IPS-NIHi11 (cell line): ENCODE measurements at places on chromosomes 5 and 9.

DNA sequence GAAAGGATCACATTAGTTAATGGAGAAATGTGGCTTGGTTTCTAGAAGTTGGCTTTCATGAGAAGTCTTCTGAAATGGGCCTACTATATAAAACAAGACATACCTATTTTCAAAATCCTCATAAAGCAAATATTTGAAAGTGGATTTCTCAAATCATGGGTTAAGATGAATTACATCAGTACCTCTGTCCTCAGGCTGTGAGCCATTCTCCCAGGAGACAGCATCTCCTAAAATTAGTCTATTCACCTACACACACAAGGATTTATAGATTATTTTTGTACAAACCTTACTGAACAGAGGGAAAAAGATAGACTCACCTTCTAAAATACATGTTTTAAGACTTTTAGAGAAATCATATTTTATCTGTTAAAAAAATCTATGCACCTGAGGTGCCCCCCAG, 32.1 kb upstream of the SPOCK1 start:
- DNase-seq: no peak

DNA sequence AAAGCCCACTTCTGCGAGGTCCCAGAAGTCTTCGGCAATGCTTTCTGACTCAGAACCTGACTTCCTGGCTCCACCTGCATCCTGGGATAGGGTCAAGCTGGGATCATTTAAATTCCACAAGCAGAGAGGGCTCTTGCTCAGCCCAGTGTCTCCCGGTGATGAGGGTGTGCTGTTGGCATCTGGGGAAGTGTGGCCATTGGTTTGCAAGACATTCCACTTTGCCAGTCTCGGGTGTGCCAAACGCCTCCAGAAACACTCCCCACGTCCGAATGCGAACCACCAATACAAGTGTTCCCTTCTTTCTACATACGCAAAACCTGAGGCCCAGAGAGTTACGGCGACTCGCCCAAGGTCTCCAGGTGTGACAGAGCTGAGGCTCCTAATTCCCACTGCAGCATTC, 43.1 kb upstream of the FCN2 start:
- DNase-seq: no peak

DNA sequence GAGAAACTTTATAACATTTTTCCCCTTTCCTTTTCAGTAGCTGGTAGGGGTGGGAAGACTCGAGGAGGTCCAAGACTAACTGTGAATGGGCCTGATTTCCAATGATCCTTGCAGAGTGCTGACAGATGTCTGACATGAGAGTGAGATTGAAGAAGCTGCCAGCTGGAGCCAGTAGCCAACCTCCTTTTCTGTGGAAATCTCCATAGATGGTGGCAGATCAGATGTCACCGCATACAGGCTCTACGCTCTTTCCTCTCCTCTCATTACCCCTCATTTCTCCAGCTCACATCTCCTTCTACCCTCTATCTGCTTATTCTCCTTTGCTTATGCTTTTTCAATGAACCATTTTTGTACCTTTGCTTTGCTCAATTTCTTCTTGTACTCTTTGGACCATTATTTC, 395.2 kb upstream of the TNC start:
- no peak for DNase-seq

DNA sequence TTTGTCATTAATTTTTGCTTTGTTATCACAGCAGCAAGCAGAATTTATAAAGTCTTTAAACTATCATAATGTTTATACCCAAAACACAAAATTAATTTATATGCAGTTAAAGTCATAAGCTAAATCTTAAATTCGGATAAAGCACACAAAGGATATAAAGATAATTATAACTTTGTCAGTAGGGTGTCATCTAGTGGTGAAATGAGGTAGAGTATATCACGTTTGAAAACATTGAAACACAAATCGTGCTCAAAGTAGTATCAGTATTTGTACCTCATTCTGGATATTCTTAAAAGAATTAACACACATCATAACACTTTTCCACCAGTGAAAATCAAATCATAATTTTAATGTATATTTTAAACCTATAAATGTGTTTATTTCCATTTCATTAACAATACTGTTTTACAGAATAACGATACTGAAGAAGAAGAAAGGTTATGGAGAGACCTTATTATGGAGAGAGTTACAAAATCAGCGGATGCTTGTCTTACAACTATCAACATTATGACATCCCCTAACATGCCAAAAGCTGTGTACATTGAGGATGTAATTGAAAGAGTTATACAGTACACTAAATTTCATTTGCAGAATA, 129.5 kb downstream of the NIPBL start:
- peak; percentile 11 for DNase-seq

GRCh38 chr5:134427540-134428041, 15.9 kb upstream of the CDKN2AIPNL start:
- peak; percentile 68 for DNase-seq

DNA sequence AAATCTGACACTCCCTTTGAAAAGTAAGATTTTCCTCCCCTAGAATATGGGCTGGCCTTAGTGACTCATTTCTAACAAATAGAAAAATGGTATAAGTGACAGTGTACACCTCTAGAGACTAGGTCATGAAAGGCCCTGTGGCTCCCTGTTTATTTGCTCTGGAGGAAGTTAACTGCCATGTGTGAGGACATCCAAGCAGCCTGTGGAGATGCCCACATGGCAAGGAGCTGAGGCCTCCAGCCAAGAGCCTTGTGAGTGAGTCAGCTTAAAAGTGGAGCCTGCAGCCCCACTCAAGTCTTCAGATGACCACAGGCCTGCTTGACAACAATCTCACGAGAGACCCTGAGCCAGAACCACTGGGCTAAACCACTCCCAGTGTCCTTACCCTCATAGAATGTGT, 128.1 kb upstream of the LHFPL2 start:
- no peak for DNase-seq

- no peak for DNase-seq
Observed at GRCh38 chr9:112905084-112905483, 14.4 kb upstream of the SLC46A2 start.

DNA sequence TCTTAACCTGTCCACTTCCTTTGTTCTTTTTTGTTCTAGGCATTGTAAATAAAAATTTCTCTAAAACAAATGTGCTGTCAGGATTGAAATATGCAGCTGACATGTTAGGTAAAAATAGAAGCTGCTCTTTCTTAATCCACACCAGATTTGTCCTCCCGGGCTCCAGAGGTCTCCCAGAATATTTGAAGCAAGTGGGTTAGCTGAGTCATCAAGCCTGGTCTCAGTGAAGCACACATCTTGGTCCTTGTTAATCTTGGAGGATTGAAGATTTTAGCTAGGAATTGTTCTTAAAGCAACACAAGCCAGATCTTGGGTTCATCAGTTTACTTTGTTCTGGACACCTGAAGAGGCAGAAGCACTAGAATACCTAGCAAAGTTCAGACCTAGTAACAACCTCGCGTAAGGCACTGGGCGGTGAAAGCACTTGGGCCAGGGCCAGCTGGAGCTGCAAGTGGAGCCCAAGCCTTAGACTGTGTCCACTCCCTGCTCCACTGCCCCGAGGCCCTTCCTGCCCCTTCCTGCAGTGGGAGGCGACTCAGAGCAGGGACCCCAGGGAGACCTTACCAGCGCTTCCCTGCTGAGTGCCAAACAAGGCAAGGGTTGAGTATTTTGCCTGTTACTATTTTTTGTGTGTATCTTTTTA, 36.5 kb downstream of the HABP4 start:
- DNase-seq: no peak

GRCh38 chr9:9881692-9882091, 731.1 kb downstream of the PTPRD start:
- no peak for DNase-seq

DNA sequence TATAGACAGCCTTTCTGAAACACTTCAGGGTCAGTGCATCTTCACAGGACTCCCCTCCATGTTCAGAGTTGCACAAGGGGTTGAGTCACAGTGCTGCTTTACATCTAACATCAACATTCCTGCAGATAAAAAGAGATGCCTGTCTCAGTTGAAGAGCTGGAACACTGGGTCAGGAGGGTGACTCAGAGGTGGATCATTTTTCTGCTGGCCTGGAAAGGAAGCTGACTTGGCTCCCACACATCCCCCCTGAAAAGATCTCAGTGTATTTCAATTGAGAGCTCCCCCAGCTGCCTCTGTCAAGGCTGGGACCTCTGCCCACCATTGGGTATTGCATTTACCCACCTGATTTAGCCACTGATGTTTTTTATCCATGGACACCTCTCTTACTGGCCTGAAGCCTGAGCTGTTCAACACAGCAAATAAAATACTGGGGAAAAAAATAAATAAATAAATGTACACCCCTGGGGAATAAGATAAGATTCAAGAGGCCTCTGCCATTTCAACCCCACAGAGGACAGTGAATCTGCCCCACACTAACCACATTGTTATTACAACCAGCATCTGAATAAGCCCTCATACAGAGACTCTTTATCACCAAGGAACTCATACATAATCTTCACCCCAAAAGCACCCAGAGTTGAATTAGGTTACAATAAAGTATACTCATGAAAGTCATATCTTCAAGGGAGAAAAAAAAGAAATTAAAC, 716.4 kb downstream of the SEMA5A start:
- DNase-seq: no peak

- no peak for DNase-seq
Observed at GRCh38 chr9:124780060-124780756, 3.3 kb downstream of the OLFML2A start.

DNA sequence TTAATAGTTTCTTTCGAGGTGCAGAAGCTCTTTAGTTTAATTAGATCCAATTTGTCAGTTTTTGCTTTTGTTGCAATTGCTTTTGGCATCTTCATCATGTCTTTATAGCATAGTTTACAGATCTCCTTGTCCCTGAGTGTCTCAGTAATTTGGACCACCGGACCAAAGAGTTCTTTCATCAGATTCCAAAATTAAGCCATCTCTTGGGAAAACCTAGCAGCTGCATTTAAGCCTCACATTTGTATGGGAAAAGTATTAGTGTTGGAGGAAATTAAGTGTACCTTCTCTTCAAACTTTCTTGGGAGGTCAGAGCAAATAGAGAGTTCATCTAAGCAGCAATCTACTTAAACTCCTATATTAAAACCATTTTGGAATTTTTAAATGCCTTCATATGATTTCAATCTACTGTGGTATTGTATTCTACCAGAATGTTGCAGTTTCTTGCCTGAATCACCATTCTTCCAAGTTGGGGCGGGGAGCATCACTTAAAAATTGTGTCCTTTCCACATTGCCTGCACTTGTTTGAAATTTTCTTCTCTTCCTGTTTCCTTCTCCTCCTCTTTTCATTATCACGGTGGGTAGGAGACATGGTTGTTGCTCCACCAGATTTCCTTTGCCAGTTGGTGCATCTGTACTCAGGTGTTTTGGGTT, 97.3 kb upstream of the DAB2 start:
- no peak for DNase-seq

GRCh38 chr5:107483231-107484024, 187.3 kb downstream of the EFNA5 start:
- DNase-seq: no peak

- no peak for DNase-seq
Observed at GRCh38 chr9:29775491-29775890, 2202.2 kb upstream of the C9orf72 start.

- peak; percentile 21 for DNase-seq
Observed at GRCh38 chr9:6414247-6414641, 1.2 kb downstream of the UHRF2 start.

DNA sequence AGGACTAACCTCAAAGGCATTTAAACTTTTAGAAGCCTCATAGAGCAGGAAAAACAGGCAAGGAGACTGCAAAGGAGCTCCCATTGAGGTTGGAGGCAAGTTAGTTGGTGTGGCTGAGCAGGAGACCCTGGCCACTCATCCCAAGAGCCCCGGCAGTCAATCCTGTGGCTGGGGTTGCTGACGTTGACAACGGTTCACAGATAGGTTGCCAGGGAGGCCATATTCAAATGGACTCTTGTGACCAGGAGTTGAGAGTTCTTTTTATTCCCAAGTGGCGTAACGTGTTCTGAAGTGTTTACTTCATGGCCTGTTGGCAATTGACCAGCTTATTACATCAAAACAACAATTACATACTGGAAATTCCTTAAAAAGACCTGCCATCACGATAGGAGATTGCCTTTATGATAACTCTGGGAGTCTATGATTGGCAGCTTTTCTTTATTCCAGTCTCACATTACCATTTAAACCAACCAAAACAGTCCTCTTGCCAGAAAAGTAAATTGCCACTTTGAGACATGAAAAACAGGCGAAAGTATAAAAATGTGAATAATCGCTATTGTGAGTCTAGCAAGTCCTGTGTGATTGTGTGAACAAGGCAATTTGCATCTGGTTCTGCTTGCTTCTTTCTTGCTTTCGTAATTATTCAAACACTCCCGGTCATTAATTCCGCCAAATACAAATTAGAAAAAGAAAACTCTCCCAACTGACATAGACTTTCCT, 394.9 kb downstream of the MED10 start:
- DNase-seq: no peak

GRCh38 chr9:80400624-80401230, 829.0 kb downstream of the TLE4 start:
- DNase-seq: no peak

DNA sequence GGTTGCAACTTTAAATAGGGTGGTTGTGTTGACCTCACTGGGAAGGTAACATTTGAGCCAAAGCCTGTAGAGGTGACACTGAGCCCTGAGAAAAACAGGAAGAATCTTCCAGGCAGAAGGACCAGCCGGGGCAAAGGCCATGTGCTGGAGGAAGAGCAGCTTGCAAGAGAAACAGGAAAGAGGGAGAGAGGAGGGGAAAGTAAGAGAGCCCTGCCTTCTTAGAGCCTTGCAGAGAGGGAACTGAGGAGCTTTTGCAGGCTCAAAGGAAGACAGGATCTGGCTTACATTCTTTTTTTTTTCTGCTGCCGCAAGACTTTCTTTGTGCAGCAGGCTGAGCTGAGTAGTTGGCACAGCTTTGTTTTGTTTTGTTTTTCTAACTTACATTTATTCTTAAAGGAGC, 17.4 kb downstream of the C9orf153 start:
- DNase-seq: no peak

GRCh38 chr9:77305622-77306400, 128.5 kb downstream of the VPS13A start:
- no peak for DNase-seq

GRCh38 chr5:56075361-56075760, 80.6 kb upstream of the IL6ST start:
- no peak for DNase-seq

GRCh38 chr5:153267506-153267905, 223.0 kb upstream of the GRIA1 start:
- no peak for DNase-seq
